HepG2 (cell line): ENCODE measurements at places on chromosomes 16 and 17.

GRCh38 chr16:1791943-1792812 is 1.3 kb downstream of the IGFALS start:
- no peak for DNase-seq

- no peak for DNase-seq
Observed at GRCh38 chr17:83088909-83089308, 9.5 kb downstream of the METRNL start.

- no peak for DNase-seq
Observed at GRCh38 chr16:49596068-49596467, 222.5 kb downstream of the C16orf78 start.

- DNase-seq, result no peak
Observed at GRCh38 chr16:89495121-89495520, 4.8 kb upstream of the ANKRD11 start.

DNA sequence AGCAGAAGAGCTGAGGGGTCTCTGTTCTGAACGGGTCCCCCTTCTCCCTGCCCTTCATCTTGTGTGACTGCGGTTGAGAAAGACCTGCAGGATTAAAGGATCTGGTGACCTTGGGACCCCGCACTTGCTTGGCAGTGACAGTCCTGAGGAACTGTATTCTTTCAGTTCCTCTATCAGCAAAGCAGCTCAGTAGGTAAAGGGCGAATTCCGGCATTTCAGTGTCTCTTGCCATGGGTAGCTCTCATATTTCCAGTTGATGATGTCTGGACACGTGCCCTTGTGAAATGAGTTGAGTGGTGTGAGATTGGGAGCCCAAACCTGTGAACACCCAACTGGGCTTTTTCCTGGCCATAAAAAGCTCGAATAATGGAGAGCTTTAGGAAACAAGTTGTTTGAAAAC is 135.7 kb downstream of the PRKCA start:
- DNase-seq, result no peak

GRCh38 chr17:62800585-62800984 is 7.5 kb downstream of the MARCHF10 start:
- no peak for DNase-seq

- no peak for DNase-seq
Observed at GRCh38 chr17:59160157-59161025, 4.8 kb downstream of the PRR11 start.

DNA sequence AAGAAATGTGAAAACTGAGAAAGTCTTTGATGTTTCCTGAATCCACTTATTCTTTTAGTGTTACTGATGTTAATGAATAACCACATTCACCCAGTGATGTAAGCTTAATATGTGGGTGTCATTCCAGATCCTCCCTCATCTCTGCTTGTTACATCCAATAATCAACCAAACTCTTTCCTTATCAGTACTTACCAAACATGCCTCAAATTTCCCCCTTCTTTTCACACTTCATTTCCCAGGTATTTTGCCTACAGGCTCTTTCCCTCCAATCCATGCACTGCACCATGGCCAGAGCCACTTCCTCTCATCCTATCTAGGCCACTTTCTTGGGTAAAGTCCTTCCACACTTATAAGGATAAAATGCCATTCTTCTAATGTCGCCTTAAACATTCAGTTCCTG is 451.5 kb downstream of the NPIPA7 start:
- no peak for DNase-seq

DNA sequence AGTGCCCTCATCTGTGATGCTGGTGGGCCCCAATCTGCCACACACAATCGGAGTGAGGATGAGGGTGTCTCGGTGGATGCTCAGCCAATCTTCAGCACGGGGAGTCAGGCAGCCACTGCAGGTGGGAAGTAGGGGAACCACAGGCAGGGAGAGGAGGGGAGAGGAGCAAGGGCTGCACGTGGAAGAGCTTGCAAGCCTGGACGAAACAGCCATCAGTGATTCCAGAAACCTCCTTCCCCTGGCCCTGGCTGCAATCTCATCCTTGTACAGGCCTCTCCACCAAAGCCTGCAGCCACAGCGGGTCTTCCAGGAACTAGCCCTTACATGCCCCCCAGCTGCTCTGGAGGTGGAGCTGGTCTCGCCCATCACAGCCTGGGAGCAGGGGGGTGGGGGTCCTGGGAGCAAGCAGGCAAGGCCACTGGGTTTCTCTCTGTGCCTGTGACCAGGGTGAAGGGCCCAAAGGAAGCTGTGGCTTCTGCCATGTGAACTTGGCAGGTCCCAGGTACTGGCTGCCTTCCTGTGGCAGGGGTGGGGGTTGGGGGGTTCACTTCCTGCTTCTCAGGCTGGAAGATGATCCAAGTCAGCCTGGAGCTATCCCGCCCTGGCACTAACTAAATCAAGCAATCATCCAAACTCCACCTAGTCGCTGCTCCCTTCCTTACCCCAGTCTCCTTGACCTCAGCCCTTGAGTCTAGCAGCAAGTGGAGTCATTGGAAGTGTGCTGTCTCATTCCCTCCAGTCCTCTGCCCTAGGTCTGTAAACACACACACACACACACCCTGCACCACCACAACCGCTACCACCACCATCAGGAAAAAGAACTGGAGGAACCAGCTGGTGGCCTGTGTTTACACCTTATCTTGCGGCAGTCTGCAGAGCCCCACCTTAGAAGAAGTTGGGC is 29.4 kb upstream of the MLKL start:
- no peak for DNase-seq

GRCh38 chr17:45172541-45173286 is 11.0 kb downstream of the HEXIM2 start:
- DNase-seq, result peak; percentile 97

DNA sequence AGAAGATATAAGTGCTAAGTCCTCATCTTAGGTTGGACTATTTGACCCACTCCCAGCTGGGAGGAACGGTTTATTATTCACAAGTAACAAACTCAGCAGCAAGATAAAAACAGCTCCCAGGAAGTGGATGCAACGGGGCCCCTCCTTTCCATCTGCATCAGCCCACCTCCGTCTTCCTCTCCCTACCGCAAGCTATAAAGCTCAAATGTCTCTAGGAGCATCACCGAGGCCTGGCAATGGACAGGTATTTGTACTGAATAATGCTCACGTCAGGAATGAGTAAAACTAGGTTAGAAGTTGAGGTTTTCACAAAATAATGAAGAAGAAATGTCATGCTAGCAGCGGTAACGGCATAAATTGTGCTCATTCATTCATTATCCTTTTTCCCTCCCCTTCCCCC is 408.7 kb upstream of the PSMD7 start:
- DNase-seq, result no peak
